NCI-H1694 (cell line): ENCODE measurements at places on chromosomes 11 and 22.

DNA sequence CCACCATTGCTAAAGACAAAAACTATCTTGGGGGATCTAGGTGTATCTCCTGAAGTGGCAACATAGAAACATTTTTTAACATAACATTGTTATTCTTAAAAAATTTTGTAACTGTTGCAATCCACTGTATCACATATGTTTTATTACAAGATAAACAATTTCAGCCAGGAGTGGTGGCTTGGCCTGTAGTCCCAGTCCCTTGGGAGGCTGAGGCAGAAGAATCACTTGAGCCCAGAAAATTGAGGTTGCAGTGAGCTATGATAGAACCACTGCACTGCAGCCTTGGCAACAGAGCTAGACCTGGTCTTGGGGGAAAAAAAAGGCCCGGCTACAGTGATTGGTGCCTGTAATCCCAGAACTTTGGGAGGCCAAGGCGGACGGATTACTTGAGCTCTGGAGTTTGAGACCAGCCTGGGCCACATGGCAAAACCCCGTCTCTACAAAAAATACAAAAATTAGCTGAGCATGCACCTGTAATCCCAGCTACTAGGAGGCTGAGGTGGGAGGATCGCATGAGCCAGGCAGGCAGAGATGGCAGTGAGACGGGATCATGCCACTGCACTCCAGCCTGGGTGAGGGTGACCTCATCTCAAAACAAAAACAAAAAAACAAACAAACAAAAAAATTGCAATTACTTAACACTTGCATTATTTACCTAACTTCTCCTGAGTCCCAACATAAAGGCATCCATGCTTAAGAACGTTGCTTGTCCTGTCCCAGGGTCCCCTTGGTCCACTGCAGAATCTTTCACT lies 1.5 kb upstream of the DEPDC5 start:
- no peak for DNase-seq

DNA sequence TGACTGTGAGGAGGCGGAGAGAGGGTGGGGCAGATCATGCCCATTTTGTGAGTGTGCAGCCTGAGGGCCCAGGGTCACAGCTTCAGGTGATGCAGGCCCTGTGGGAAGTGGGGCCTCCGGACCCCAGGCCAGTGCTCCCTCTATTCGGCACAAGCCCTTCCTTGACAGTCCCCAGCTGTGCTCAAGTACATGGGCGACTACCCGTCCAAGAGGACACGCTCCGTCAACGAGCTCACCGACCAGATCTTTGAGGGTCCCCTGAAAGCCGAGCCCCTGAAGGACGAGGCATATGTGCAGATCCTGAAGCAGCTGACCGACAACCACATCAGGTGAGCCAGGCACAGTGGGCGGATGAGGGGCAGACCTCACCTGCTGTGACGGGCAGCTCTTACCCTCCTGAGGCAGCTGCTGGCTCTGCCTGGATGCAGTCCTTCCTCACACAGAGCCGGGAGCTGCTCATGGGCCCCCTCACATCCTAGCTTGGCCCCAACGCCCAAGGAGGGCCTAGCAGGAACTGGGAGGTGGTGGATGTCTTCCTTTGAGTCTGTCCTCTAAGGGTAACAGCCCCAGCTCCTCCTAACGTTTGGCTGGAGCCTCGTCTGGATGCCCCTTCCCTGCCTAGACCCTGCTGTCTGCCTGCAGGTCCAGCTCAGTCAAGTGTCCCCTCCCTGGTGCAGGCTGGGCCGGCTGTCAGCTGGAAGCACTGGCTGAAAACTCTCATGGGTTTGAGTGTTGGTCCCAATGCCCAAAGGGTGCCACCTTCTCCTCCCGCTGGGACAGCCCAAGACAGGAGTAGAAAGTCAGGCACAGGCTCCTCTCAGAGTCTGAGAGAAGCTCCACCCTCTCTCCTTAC lies 76.1 kb downstream of the MYO7A start:
- no peak for DNase-seq

DNA sequence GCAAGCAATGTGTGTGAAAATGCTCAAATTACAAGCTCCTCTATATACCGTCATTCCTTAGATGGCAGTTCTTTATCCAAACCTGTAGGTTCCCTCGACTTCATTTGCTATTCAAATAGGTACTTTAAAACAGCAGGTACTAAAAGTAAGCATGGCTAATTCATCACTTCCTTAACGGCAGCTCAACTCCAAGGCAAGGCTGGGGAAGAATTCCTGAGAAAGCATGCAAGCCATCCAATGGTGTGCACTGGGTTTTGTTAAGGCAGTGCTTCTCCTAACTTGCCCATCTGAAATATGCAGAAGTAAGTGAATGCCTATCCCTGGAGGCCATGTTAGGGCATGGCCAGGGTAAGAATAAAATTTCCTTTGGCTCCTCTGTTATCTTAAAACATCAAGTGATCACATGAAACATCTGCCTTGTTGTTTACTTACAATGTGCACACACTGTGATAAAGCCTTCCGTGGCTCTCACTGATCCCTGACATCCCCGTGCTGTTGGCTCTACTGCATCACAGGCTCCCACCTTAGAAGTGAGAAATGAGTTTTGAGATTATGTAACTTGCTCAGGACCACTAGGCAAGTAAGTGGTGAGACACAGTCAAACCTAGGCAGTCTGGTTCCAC lies 52.1 kb downstream of the SMCO4 start:
- no peak for DNase-seq

- no peak for DNase-seq
Measured at GRCh38 chr11:110512026-110512425, 82.3 kb downstream of the FDX1 start.

- no peak for DNase-seq
Measured at GRCh38 chr11:98059488-98059887, 961.3 kb upstream of the CNTN5 start.

DNA sequence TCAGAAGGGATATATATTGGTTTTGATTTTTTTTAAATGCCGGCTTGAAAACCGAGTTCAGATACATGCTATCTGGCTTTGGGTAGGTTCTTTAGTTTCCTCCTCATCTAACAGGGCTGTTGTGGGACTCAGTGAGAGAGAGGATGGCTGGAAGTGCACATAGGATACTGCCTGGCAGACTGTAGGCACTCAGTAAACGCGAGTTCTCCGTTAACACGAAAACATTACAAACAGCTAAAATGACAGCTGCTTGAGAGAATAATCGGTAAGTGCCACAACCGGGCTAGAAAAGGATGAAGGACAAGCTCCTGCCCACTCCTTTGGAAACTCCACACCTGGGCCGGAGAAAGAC lies 369 bp downstream of the XRRA1 start:
- no peak for DNase-seq

DNA sequence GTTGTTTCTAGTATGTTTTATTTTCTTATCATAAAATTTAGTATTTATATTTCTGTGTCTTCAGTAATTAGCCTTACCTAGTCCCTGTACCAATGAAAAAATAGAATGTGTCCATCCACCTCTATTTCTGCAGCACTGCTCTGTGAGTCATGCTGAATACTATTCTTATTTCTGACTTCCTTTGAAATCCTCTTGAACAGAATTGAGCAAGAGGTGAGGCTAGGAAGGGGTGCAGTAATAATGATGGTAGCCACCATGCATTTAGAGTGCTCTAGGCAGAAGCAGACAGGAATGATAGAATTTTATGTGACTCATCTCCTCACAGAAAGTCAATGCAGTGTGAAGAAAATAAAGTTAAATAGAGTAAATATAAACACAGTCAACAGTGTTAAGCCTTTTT lies 60.0 kb downstream of the OR10A6 start:
- DNase-seq: no peak

DNA sequence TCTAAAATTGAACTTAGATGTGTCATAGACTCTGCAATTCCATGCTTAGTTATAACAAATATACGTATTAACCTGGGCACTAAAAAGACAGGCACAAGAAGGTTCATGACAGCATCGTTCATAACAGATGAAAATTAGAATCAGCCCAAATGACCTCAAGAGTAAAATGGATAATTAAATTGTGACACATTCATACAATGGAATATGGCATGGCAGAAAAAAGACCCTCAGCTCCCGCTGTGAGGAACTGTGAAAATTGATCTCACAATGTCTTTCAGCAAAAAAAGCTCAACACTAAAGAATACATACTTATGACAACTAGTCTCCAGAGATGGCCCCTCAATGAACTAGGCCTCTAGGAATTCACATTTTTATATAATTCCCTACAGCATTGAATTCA lies 386.0 kb downstream of the GUCY1A2 start:
- DNase-seq: no peak

DNA sequence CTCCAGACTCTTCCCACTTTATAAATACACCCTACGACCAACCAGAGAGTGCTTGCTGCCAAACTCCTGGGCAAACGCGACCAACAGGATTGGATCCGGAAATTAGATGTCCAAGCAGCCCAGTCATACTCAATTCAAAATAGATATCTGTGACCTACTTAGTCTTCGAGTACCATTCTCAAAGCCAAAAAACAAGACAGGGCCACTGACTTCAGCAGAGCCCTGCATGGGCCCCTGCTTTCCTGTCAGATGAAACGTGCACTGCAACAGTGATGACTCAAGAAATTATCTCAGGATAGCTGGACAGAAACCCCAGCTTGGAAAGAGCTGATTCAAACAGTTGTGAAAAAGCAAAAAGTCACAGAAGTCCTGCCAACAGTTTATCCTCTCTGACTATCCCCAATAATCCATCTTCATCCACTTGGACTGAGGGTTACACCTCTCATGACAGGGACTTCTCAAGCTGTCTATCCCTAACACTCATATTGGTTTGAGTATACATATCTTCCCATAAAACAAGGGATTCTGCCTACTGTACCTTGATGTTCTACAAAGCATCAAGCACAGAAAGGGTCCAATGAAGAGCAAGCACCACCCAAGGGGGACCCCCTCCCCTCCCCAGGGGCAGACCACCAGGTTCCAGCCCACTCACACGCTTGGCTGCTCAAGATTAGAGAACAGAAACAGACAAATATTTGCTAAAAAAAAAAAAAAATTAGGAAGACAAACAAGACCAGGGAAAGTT lies 17.4 kb downstream of the SMCO4 start:
- DNase-seq: no peak

GRCh38 chr22:40178417-40179409 lies 988 bp downstream of the TNRC6B start:
- DNase-seq: peak; percentile 57

GRCh38 chr11:2580061-2580421 lies 119.8 kb downstream of the KCNQ1OT1 start:
- no peak for DNase-seq

GRCh38 chr11:77174559-77174958 lies 46.5 kb downstream of the MYO7A start:
- DNase-seq: no peak

- DNase-seq: peak; percentile 12
Measured at GRCh38 chr11:6433998-6434660, 6.7 kb downstream of the HPX start.

- no peak for DNase-seq
Measured at GRCh38 chr11:131770801-131771200, 400.4 kb downstream of the NTM start.

DNA sequence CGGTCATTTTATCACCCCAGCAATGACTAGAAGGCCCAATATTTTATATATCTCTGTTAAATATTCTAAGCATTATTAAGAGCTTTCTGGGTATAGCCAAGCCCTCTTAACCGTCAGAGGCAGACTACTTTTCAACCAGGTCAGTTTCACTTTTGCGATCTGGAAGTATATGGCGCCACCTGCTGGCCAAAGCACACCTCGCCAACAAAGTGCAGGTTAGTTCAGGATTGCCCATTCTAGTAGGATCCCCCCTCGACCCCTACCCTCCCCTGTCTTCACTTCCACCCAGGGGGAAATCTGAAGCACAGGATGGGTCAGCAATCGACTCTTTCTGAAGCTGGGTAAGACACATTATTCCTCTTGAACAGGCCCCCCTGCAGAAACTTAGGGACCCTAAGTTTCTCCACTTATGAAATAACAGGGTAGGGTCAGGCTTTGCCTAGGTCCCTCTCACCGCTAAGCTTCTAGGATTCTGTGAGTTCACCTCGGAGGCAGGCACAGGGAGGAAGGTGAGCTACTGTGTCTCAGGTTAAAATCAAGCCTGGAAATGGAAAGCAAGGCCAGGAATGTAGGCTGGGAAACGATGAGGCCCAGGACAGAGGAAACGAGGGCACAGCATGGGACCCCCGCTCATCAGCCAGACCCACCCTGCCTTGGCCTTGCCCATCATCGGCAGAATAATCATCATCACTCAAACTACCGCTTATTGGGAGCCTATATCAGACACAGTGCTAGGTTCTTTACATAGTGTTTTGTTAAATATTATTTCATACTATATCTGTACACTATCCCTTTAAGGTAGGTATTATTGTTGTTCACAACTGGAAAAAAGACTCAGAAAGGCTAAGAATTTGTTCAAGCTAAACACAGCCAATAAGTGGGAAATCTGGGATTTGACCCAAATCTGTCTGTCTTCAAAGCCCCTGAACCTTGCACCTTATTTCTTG lies 35.6 kb downstream of the KCNJ1 start:
- peak; percentile 7 for DNase-seq

DNA sequence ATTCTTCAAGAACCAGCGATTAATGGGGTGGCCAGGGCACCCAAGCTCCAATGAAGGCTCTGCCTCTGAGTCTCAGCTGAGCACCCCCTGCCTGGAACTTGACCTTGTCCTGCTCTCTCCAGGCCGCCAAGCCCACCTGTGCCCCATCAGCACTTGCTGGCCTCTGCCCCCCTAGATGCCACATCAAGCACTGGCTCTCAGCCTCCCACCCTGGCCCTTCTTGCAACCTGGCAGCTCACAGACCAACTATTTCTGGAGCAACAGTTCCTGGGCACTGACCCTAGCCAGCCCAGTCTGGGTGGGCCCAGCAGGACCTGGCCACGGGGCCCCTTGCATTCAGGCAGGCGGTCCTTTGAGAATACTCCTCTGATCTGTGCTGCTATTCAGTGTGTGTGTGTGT lies 98.8 kb upstream of the PITPNB start:
- DNase-seq: no peak

DNA sequence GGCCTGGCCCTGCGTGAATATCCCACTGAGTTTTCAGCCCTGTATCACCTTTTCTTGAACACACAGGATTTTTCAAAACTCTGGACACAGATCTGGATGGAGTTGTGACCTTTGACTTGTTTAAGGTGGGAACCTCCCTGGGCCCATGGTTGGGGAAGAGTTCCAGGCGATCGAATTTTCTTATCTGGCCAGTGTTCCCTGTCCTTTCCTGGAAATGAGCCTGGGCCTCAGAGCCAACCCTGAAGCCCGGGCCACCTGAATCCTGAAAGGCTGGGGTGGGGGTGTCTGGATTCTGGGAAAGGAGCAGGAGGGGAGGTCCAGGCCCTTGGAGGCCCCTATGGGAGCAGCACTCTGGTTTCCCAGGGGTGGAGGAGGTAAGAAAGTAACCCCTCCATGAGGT lies 29.0 kb downstream of the CAPN1 start:
- no peak for DNase-seq

- DNase-seq: peak; percentile 28
Measured at GRCh38 chr11:111063726-111064517, 181.6 kb upstream of the POU2AF2 start.
